Hypothalamus (tissue), 51 donors: ENCODE measurements at places on chromosomes 3 and 15.

- DNase-seq, result no peak
Observed at GRCh38 chr3:137854533-137855261, 90.6 kb downstream of the SOX14 start.

DNA sequence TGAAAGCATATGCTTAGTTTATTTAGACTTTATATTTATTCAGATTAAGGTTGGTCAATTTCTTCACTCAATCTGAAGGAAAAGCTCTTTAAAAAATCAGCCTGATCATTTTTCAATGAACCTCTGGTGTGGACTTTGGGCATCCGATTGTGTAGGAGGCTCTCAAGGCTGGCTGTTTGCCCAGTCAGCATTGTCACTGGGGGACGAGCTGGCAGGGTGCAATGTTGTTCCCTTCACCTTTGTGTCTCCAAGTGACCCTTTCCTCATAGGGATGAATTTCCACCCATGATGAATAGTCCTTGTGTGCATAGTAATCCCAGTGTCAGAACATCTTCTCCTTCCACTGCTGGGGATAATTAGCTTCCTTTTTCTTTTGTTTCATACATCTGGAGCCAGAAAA lies 102.5 kb downstream of the CHRNA7 start:
- DNase-seq, result no peak

- DNase-seq, result no peak
Observed at GRCh38 chr3:33513262-33513863, 73.2 kb upstream of the UBP1 start.

DNA sequence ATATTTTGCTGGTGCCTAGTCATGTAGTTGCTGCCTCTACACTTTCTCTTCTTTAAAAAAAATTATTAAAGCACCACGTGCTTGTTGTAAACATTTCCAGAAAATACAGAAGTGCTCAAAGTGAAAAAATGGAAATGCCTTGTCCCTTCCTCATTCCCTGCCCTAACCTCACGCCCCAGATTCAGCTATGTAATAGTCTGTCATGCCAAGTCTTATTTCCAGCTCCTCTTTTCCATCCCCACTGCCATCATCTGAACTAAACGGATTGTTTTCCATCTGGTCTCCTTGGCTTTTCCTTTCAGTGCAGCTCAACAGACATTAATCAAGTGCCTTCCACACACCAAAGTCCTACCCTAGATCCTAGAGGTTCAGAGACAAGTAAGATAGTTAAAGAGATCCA lies 15.5 kb downstream of the ZNF774 start:
- DNase-seq, result no peak

- no peak for DNase-seq
Observed at GRCh38 chr3:108389372-108389771, 93.0 kb downstream of the HHLA2 start.
